GM12891 (cell line): ENCODE measurements at places on chromosomes 12 and 14.

DNA sequence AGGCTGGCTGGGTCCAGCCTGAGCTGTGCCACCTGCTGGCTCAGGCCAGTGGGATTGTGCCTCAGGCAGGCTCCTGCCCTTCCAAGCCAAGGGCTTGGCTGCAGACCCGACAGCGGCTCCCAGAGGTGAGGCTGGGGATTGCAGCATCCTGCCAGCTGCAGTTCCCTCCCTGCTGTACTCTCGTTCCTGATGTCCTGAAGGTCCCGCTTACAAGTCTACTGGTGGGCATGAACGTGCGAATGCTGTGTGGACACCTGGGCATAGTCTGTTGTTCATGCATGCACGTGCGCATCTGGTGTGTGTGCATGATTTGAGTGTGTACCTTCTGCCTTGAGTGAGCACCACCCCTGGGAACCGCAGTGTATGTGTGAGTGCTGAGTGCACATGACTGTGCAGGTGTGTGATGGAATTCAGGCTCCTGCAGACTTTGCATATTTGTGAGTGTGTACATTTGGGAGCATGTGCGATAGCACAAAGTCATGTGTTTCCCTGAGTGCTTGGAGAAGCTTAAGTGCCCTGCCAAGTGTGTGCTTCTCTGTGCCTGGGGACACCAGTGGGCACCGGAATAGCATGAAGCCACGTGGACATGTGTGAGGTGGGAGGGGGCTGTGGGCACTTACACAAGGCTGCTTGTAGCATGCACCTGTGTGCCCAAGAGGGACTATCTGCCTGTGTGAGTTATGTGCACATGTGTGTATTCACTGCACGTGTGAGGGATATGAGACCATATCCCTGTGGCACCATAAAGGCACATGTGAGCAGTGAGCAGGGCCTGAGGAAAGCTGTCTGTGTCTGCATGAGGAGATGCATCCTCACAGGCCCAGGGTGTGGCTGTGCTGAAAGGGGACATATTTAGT is 19.3 kb upstream of the KRT7 start:
- DNase-seq: peak; percentile 66

DNA sequence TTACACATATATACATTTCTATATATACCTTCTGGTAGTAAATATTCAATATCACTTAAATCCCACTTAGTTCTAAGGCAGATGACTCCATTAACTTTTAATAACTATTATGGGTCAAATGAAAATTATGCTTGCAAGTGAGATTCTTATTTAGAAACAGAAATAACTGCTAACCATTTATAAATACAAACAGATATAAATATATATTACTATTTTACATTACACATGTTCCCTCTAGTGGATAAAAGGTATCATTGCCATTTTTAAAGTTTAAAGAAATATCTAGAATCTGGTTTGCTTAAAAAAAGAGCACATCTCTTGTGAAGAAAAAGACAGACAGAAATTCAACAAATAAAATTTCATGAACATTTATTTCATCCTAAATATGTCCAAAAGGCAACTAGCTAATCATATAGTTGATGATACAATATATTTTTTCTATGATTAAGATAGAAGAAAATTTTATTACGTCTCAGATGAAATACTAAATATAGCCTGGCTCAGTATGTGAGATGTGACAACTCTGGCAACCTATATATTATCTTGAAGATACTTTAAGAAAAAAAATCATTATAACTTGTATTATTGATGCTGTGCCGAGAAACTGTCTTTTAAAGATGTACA is 11.7 kb upstream of the RAD51AP1 start:
- DNase-seq: no peak

DNA sequence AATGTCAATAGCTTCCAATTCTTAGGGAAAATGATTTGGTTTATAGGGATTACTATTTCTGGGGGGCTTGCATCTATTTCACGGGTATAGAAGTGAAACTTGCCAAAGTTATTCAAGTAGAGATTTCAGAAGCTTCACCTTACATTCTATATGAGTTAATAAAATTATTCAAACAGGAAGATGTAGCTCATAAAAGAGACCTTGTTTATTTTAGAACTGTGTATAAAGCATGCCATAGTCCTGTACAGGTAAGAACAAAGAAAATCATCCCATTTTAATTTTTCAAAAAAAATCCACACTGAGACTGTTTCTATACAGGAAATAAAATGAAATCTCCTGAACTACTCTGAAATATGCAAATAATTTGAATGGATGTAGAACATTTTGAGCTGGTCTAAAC is 834.7 kb downstream of the TRHDE start:
- no peak for DNase-seq

DNA sequence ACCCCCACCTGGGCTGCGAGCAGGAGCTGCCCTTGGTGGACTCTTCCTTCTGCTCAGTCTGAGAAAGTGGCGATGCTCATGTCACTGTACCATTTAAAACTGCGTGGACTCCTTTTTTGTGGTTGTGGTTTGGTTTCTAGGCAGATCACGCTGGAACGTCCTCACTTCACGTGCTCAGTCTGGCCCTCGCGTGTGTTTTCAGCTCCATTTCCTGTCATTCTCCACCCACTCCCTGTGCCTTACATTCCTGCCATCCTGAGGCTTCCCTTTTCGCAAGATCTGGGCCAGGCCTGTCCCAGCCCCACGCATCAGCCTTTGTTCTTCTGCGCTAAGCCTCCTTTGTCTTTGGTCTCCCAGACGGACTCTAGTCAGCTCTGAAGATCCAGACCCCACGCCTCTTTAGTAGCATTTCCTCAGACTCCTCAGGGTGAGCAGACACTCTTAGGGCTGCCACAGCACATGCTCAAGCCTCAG is 105.4 kb downstream of the FBXL14 start:
- no peak for DNase-seq

GRCh38 chr14:85387181-85387580 is 142.8 kb upstream of the FLRT2 start:
- DNase-seq: no peak

DNA sequence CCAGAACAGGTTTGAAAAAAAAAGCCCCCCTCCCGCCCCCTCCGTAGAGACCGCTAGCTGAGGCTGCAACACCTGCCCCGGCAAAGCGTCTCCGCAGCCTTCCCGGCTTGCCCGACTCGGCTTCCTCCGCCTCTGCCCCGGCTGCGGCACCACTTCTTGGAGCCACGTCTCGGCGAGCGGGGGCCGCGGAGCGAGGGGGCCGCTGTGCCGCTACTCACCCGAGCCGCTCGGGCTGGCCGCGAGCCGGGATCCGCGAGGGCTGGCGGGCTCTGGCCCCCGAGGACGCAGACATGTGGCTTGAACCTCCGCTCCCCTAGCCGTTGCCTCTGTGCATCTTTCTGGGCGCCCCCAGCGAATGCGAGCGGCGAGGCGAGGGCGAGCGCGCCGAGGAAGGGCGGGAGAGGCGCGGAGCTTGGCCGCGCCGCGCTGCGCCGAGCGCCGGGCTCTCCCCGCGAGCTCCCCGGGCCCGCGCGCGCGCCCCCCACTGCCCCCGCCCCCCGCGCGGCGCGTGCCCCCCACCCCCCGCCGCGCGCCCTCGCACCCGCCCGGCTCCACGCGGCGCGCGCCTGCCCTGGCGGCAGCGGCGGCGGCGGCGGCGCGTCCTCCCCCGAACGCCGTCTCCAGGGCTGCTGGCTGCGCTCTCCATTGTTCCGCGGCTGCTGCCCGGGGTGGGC is 249.5 kb downstream of the APAF1 start:
- peak; percentile 20 for DNase-seq

DNA sequence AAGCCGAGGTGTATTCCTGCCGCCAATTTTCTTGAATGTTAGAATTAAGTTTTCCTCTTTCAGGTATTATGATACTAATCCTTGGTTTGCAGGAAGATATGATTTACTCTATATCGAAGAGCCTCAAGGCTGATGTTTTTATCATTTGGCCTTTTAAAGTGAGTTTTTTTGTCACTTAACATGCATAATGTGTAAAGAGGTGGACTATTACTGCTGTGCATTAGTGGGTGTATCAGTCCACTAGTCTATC is 11.1 kb upstream of the TMPO start:
- DNase-seq: no peak

DNA sequence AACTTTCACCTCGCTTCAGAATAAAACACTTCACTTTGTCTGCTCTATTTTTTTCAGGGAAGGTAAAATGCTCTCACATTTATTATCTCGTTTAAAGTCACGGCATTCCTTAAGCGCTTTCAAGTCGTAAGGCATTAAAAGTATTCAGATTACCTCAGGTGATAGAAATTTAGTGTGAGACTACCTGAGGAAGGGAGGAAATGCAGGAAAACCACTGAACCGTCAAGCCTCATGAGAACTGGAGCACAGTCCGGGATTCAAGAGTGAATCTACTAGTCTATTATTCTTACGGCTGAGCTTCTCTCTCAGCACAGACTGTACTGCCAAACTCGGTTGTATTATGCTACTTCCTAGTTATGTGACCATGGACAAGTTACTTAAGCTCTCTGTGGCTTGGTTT is 8.3 kb upstream of the PPFIBP1 start:
- DNase-seq: no peak

- DNase-seq: no peak
Observed at GRCh38 chr12:39364196-39364595, 78.7 kb downstream of the KIF21A start.
